ENCODE measurements at places on chromosomes 7 and 10. TPM values are rescaled to one million over a fixed set of nuclear protein-coding genes. Genes with fewer than 3 reads are reported as not detected.

Gene CH25H
- 14.7 TPM for total RNA-seq

Gene HSPA12A
- total RNA-seq, result 9.1 TPM

Gene RADIL
- total RNA-seq, result 6.2 TPM

Gene ELAPOR2
- 41.8 TPM for total RNA-seq

Gene TMEM273
- 19.4 TPM for total RNA-seq

Gene TMEM26
- total RNA-seq, result 1.3 TPM

DNA sequence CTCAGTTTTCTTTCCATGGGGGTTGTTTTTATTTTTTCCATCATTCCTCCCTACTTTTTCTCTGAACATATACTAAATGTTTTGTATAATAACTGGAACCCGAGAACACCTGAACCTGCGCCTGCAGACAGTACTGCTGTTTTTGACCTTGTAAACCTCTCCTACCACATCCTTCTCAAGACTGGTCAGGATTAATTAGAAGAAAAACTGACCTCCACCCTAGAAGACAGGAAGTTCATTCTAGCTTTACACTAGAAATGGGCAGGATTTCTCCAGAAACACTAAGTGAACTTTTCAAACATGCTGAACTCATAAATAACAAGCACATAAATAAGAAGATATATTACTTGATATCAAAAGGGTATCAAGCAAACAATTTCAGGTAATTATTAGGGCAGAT, 751 bp upstream of the HYCC1 start:
- DNase-seq, result no peak

GRCh38 chr7:73572767-73573186, 5.6 kb downstream of the TBL2 start:
- DNase-seq, result no peak

- DNase-seq, result no peak
Measured at GRCh38 chr7:107850643-107851042, 40.3 kb upstream of the DLD start.

DNA sequence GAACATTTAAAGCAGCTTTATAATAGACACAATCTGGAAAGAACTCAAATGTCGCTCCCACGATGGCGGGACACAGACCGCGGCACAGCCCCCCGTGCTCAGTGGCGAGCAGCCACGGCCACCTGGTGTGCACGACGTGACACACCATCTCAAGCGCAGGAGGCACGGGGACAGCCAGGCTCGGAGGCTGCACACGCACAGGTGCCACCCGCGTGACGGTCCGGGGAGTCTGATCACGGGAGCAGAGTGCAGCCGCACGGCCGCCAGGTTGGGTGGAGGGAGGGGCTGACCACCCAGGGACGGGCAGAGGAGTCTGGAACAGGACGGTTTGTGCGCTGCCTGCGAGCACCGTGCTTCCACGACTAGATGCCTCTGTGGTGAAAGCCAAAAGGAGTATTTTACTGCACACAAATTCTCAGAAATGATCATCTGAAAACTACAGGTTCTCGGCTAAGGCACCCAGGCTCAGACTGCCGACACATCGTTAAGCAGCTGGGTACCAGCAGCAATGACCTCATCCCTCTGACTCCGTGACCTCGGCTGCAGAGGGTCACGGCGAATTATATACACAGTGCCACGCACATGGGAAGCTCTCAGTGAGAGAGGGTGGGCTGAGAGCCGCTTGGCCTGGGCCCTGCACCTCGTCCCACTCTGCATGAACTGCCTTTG, 7.5 kb upstream of the GPER1 start:
- DNase-seq, result no peak

DNA sequence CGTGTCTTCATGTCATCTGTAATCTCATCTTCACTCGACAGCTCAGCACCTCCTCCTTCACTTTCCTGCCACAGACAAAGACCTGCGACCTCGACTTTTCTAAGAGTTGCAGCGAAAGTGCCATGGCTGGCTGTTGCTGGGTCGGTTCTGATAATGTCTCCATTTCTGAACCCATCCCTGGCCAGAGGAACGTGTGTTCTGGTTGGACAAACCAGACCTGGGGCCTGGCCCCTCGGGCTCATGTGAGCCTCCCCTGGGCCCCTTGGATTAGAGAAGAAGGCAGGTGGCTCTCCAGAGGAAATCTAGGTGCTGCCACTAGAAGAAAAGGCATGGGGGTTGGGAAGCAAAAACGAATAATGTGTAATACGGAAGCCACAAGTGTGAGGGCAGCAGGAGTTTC, 273.7 kb downstream of the GLRX3 start:
- no peak for DNase-seq

DNA sequence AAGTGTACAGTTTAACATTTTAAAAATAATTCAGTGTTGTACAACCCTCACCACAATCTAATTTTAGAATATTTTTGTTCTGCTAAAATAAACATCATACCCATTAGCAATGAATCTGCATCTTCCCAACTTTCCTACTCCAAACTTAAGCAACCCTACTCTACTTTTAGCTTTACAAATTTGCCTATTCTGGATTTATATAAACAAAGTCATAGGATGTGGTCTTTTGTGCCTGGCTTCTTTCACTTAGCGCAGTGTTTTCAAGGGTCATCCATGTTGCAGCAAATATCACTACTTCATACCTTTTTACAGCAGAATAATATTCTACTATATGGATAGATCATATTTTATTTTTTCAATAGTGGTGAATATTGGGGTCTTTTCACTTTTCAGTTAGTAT, 18.9 kb downstream of the CALML3 start:
- no peak for DNase-seq
